ENCODE measurements at places on chromosomes 12 and 14.
A peak's percentile ranks its signal among the peaks of the same experiment; 100 is the strongest.

DNA sequence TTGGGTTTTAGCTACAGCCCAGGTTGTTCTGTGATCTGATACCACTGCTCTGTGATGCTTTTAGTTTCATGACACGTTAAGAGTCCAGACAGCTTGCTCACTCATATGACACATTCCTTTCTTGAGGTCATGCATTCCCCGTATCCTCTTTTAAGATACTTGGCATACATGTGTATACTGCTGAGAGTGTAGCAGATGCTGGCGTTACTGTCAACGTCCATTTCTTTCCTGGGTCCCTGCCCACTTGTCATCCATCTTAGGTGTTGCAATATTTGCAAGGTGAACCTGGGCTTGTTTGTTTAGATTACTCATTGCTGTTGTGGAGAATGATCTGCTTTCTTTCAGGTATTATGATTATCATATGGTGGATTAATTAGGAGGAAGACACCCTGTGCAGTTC, 9.1 kb upstream of the EMP1 start:
- DNase-seq = no peak

GRCh38 chr14:70654632-70655031, 12.9 kb downstream of the TTC9 start:
- no peak for DNase-seq

DNA sequence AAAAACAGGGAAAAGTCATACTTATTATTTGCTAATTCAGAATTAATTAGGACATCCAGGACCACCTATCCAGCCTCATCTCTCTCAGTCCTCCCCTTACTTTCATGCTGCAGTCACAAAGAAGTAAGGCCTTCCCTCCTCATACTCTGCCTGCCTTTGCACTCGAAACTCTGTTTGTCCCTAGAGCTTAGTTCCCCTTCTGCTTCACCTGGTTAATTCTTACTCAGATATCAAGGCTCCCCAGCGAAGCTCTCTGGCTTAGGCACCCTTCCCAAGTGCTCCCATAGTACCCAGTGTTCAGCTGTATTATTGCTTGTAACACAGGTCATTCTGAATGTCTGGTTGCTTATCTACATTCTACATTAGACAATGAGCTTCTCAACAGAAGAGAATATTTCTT, 81.3 kb downstream of the ERGIC2 start:
- DNase-seq = no peak

- DNase-seq = no peak
These were observed 884.3 kb downstream of the GALC start for GRCh38 chr14:87108726-87109125.

DNA sequence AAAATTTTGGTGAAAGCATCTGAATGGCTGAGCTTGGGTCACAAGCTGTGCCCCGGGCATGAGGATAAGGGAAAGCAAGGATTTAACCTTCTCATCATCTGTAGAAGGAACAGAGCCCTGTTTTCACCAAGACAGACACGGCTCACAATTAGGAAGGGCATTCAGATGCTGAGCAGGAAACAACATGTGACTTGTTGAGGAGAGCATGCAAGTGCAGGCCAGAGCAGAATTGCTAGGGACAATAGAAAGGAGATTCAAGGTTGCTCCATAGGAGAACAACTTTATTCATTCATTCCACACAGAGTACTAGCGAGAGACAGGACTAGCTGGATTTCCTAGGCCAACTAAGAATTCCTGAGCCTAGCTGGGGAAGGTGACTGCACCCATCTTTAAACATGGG, 14.6 kb upstream of the RILPL1 start:
- DNase-seq = no peak

GRCh38 chr12:103181366-103182152, 224.1 kb downstream of the ASCL1 start:
- DNase-seq = no peak

DNA sequence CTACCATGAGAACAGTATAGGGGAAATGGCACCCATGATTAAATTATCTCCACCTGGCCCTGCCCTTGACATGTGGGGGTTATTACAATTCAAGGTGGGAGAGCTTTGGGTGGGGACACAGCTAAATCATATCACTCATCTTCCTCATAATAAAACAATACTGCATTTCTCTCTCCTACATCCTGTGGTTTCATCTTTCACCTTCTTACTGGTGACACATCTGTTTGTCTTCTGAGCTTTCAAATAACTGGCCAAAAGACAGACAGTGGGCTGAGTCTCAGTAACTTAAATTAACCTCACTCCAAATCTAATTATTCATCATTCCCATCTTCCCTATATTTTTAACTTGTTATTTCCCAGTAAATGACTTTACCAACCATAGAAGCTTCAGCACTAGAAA, 729.7 kb upstream of the USP15 start:
- no peak for DNase-seq

- DNase-seq = no peak
These were observed 92.5 kb downstream of the ADCK1 start for GRCh38 chr14:77892381-77892871.

DNA sequence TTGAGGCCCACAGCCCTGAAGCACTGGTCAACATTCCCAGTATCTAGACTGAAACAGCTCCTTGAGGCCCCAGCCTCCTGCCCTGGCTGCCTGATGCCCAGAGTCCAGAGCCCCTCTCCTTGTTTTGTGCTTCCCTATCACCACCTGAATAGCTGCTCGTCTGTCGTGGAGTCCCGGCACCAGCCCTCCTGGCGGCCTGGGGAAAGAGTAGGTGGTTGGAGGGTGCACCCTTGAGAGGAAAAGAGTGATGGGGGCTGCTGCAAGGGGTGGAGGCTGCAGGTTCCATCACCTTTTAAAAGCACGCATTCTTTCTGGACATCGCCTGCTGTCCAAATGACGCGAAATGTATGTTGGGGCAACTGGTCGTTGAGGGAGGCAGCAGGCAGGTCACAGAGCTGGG, 3.2 kb downstream of the RABGGTA start:
- DNase-seq = no peak

GRCh38 chr14:89947344-89947743, 7.2 kb downstream of the EFCAB11 start:
- no peak for DNase-seq

DNA sequence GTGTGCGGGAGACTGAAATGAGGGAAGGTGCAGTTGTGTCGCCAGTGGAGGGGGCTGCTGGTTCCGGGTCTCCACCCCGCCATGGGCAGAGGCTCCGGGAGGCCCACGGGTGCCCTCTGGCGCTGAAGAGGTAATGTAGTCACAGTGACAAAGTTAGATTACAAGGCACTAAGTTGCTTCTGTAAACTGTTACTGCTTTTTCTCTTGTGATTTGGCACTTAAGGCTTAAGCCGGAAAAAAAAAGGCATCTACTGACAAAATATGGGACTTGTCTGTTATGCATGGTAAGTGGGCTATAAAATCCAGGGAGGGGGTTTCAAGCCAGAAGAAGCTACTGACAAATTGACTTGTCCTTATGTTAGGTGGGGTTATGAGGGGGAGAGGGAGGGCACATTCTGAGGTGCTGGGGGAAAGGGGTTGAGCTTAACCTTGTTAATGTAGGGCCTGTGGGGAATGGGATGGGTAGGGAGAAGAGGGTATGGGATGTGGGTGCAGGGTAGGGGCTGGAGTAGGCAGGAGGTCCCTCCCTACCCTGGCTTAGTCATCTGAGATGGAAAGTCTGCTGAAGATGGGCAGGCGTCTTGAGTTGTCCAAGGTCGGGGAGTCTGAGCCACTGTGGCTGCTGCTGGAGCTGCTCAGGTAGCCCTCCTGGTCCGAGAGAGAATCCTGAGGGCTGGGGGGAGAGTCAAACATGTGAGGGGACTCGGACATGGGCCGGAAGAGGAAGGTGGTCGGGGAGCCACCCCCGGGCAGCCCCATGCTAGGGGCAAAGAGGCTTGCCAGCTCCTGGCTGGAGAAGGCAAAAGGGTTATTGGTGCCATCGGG, 3.7 kb downstream of the ZFP36L1 start:
- DNase-seq = peak; percentile 87

DNA sequence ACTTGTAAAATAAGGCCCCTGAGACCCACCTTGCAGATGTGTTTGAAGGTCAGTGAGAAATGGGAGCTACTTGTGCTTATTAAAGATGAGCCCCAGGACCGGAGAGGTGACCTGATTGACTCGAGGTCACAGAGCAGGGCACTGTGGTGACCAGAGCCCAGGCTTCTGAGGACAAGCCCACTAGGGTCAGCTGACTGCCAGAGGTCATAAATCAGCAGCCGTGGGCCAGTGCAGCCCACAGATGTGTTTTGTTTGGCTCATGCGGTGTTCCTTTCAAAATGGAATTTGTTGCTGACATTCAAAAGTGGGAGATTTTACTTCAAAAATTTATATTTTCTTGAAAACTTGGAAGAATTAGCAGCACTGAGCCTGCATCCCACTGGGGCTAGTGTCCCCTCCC, 24.5 kb downstream of the JDP2 start:
- no peak for DNase-seq

DNA sequence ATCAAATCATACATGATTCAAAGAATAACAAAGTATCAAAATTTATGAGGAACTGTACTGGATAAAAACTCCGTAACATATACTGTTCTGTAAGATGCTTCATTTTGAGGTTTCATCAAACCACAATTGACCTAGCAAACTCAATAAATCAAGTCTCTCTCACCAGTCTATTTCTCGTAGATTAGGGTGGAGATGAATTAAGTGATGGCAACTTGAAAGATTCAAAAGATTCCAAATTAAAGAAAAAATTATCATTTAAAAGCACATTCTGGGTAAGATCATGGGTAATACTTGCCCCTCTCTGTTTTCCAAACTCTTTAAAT, 74.4 kb downstream of the PAPLN start:
- DNase-seq = no peak

- DNase-seq = no peak
These were observed 100.6 kb downstream of the ETV6 start for GRCh38 chr12:11749943-11750690.

DNA sequence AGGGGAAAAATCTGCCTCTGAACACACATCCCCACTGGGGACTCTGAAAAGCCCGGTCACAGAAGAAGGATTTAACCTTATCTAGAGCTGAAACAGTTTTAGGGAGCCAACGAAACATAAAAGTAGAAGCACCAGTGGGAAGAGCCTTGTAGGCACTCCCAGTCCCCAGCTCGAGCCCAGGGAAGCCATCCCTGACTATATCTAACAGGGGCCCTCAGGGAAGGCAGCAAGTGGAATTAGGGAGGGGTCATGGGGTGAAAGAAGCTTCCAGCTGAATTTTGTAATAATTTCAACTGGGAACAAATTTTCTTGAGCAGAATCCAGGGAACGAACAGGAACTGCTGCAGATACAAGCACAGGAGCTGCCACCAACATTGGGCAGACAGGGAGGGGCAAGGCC, 127.8 kb downstream of the BMP4 start:
- no peak for DNase-seq

DNA sequence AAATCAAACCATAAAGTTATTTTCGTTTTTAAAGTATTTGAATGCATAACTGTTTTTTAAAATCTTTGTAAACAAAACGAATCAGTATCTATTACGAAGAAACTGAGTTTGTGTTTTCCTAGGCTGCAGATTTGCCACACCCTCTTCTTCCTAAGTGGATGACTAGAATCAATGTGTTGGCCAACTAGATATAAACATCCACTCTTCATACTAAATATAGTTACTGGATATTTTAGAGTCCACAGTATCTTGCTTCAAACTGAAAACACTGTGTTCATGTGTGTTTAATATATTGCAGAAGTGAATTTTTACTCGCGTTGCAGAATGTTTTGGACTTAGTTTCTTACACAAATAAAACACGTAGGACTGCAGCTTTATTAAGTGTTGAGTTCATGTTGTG, 63.2 kb downstream of the KLHL28 start:
- no peak for DNase-seq

GRCh38 chr14:81157431-81157830, 63.3 kb downstream of the GTF2A1 start:
- no peak for DNase-seq

GRCh38 chr14:96189281-96189711, 15.3 kb upstream of the BDKRB2 start:
- no peak for DNase-seq

DNA sequence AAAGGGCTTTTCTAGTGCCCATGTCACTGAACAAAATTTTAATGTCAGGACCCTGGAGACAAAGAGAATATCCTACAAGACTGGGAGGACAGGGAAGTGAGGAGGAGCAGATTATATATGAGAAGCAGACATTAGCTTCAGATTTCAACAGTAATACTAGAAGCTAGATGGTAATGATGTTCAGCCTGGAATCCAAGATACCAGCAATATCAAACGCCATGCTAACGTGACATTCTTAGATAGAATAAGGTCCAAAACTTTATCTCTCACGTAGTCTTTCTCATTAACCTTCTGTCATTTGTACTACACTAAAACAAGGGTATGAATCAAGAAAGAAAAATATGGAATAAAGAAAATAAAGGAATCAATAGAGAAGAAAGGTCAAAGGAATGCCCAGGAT, 18.7 kb downstream of the SOS2 start:
- no peak for DNase-seq

GRCh38 chr12:116896411-116896924, 14.3 kb upstream of the FBXW8 start:
- no peak for DNase-seq

DNA sequence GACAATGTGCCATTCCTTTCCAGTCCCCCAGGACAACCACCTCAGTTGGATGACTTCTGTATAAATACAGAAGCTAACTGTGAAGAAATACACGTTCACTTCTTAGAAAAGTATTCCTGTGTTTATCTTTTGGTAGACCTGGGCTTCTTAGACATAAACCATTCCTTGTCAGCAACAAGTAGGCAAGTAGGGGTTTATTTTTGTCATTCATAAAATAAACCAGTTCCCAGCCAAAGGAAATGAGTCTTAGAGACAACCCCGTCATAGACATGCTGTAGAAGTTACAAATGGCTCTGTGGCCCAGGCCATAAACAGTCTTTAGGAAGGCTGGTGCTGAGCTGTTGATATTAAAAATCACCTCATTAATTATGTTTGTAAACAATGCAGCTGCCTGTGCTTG, 243.2 kb downstream of the SPTSSA start:
- DNase-seq = no peak

- no peak for DNase-seq
These were observed 19.2 kb downstream of the DDX51 start for GRCh38 chr12:132124766-132125425.

- DNase-seq = no peak
These were observed 143.7 kb downstream of the AKAP6 start for GRCh38 chr14:32472512-32473463.

- peak; percentile 70 for DNase-seq
These were observed 323 bp downstream of the VTI1B start for GRCh38 chr14:67674139-67674479.

DNA sequence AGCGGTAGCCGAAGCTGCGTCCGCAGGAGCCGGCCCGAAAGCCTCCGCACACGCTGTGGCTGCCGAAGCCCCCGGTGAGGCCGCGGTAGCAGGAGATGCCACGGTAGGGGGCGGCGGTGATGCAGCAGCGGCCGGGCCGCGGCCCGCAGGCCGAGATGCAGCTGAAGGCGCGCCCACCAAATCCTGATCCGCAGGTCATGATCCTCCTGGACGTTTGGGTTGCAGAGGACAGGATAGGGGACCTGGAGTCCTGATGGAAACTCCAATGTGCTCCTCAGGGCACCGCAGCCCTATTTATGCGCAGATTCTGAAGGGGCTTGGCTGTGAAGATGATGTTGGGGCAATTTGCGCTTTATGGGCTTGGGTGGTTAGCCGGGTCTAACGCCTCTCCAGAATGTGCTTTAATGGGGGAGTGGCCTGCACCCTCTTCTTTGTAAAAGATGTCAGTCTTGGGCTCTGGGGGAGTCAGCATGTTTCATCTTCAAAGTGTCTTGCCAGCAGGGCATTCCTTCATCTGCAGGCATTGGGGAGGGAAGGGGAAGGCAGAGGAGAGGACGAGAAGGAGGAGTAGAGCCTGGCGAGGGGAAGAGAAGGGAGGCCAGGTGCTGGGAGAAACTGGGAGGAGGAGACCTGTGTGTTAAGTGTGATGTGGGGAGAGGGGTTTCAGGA, at the start of gene KRT81:
Gene KRT81, minus strand, starts transcription at position 268 of the 669 bp plus-strand sequence. Its CDS starts 69 bp downstream, at position 199.
- DNase-seq = no peak
